ENCODE measurements at places on chromosomes 1 and 21.
A peak's percentile ranks its signal among the peaks of the same experiment; 100 is the strongest.

DNA sequence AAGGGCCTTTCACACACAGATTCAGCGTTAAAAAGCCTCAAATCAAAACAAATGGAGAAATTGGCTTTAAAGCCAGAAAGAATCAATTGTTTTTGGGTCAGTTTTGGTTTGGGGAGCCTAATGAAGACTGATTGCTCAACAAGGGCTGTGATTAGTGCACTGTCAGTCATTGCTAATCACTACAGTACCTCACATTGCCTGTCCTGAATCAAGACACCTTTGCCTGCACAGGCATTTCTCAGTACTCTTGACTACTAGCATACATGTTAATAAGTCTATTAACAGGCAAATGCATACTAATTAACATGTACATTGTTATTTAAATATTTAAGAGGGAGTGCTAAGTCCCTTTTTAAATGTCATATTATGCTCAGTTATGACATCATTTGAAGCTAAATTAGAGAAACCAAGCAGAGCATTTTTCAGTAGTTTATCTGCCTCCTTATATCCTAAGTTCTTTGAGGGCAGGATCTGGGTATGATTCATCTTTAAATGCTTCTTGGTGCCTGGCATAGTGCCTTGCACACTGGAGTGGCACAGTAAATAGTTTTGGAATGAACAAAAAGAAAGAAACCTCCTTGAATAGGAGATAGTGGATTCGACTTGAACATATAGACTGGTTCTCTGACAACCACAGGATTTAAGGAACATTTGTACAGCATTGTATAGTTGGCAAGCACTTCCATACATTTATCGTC is 25.8 kb upstream of the CCN1 start:
- peak; percentile 89 for DNase-seq

- no peak for DNase-seq
Measured at GRCh38 chr1:244887281-244887680, 22.9 kb upstream of the HNRNPU start.

GRCh38 chr21:29114765-29115500 is 15.5 kb upstream of the MAP3K7CL start:
- peak; percentile 95 for DNase-seq

DNA sequence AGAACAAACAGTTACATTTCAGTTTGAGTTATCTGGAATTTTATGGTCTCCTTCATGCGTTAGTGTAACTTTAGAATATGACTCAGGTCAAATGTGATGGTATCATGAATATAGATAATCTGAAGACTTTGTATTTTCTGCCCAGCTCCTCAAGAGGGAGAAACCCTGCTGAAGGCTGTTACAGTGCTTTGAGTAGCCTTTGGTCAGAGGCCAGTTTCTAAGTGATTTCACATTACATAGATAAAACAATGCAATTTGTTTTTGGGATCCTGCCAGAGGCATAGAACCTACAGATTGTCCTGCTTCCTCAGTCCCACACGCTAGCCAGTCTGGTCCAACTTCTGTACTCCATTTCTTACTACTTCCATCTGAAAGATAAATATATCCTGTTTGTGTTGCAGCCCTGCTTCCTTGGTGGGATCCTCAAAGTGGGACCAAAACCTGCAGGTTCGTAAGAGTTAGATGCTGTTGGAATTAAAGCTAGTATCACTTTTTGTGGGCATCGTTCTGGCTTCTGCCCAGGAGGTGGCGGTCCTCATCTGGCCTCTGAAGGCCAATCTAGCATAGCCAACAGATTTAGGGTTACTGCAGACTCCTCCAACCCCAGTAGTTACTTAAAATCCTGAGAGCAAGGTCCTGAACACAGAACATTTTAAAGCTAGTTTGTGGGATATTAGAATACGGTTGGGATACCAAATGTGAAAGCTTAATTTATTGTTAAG is 645.8 kb upstream of the USP24 start:
- no peak for DNase-seq

DNA sequence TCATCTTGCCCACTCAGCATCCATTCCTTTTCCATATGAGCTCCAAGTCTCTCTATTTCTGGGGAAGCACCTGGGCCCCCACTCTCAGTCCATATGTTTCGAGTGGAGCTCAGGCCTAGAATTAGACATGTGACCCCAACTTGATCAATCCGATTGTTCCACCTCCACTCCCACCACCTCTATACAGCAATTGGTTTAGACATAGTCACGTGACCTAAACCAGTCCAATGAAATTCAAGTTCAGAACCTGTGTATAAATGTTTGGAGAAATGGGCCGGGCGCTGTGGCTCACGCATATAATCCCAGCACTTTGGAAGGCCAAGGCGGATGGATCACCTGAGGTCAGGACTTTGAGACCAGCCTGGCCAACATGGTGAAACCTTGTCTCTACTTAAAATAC is 29.6 kb upstream of the CLIC4 start:
- DNase-seq = no peak

GRCh38 chr1:21311016-21311415 is 20.8 kb upstream of the ECE1 start:
- peak; percentile 33 for DNase-seq

All from EL (cell line).